ENCODE measurements at places on chromosomes 5 and 9.

GRCh38 chr9:135291165-135291564, 188.4 kb upstream of the PPP1R26 start:
- no peak for DNase-seq

DNA sequence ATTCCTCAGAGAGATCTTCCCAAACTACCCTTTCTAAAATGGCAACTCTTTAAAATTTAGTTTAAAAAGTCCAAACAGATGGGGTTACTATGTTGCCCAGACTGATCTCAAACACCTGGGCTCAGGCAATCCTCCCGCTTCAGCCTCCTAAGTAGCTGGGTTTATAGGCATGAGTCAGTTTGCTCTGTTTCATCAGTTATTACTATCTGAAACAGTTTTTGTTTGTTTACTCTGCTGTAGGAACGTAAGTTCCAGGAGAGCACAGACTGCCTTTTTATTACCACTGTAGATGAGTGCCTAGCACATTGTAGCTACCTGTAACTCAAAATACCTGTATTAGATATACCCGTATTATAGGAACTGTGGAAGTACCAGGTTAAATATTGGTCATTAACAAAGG, 89.4 kb downstream of the UHRF2 start:
- DNase-seq, result no peak

DNA sequence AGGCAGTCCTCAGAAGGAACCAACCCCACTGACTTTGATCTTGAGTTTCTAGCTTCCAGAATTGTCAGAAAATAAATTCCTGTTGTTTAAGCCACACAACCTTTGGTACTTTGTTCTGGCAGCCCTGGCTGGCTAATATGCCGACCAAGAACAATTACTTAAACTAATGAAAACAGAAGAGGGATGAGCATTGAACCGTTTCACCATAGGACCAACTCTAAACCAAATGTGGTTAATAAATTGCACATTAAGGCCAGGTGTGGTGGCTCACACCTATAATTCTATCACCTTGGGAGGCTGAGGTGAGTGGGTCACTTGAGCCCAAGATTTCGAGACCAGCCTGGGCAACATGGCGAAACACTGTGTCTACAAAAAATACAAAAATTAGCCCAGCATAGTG, 160.9 kb upstream of the RAI14 start:
- no peak for DNase-seq

DNA sequence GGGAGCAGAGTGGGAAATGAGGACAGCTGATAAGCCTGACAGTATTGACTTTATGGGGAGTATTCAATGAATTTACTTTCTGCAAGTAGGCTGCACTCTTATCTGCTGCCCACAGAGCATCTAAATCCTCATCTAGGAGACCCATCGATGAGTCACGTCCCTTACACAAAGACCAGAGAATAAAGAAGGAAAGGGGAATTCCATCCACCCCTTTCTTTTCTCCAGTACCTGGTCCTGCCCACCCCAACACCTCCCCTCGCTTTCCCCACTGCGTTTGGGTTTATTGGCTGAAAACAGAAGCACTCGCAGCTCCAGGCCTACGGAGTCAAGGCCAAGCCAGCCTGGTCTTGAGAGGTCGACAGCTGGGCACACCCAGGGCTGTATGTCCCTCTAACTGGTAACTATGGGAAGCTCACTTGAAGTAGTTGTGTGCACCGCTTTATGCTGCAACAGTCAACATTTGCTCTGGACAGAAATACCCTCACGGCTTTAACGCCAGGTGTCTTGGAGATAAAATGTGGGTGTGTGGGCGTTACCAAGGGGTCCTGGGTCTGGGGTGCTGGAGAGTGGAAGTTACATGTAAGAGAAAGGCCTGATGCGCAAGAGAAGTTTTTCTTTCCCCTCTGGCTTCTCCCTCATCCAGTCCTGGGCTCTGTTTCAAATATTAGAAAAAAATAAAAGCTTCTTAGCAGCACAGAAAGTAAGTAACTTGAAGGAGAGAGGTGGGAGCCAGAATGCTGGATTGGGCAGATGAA, 14.5 kb upstream of the TAL2 start:
- DNase-seq, result no peak

- no peak for DNase-seq
These were observed 226.1 kb downstream of the SLIT3 start for GRCh38 chr5:169074839-169075238.

Data from spinal cord (tissue), 10 donors.